ENCODE measurements at places on chromosomes 3 and 15. TPM values are rescaled to one million over a fixed set of nuclear protein-coding genes. Genes with fewer than 3 reads are reported as not detected.

CORO2B gene
- total RNA-seq, result 0.21 TPM

PAQR5 gene
- total RNA-seq, result 3.4 TPM

PDZRN3 gene
- 13.6 TPM for total RNA-seq

DNA sequence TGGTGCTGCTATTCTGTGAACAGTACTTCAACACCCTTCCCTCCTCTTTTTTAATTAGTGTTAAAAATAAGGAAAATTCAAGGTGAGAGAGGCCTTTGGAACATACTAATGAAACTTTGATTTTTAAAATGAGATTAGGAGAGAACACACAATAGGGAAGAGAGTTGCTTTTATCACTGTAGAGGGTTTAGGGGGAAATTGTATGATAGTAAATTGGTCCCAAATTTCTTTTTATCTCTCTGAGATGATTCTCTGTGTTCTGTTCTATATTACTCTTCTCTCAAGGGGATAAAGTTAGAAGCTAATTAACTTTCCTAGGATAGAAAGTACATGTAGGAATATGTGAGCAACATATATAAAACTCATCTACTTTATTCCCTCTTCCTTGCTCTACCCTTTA lies 40.8 kb downstream of the ZFAND6 start:
- no peak for DNase-seq

AP4E1 gene
- 15.9 TPM for total RNA-seq

GRCh38 chr15:59528961-59529402 lies 82.6 kb upstream of the GCNT3 start:
- DNase-seq, result peak; percentile 90

DNA sequence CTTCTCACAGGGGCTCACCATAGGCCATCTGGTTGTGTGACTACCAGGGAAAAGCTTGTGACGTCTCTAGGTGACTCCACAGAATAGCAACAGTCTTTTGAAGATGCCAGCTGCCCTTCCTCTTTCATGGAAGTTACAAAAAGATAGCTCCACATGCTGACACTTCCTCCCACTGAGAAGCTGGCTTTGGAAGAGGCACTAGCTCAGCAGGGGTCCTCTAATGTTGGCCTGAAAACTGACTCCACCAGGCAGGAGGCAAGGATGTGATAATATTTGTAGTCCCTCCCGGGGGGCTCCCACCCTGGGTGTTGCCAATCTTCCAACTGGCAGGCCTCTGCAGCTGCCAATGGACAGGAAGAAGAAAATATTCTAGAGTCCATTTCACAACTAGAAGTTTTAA lies 343.5 kb downstream of the NEK10 start:
- DNase-seq, result no peak

GRCh38 chr15:101381671-101382212 lies 86.7 kb upstream of the SNRPA1 start:
- no peak for DNase-seq

GRCh38 chr3:137360531-137361201 lies 402.9 kb downstream of the IL20RB start:
- no peak for DNase-seq

DNA sequence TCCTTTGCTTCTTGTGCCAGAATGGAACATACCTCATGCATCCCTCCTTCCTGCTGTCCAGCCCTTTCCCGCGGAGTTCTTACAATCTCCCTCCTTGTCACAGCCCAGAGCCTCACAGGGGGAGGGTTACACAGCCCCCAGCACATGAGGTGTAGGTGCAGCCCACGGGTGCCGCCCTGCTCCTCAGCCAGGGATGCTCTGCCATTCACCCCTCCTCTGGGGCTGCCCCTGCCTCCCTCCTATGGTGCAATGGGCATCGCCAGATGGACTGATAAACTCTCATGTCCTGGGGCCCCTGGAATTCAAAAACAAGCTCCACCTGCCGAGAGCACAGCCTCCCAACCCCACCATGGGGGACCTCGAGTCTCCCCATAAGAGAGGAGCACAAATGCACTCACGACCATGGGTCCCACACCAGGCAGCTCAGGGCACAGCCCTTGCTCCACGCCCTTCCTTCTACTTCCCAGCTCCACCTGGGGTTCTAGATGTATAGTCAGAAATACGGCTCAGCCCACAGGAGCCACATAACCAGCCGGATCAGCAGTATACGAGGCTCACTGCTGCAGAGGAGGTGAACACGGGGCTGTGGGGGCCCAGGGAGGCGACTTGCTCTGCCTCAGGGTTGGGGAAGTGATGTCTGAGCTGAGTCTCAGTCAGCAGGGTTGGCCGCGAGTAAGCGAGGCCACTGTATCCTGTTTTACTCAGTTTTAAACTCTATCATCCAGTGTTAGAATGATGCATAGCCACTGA lies 269.7 kb upstream of the LYSMD4 start:
- no peak for DNase-seq

- DNase-seq, result peak; percentile 58
Measured at GRCh38 chr15:57506422-57506821, 85.3 kb upstream of the MYZAP start.

ZCWPW2 gene
- 0.18 TPM for total RNA-seq

DNA sequence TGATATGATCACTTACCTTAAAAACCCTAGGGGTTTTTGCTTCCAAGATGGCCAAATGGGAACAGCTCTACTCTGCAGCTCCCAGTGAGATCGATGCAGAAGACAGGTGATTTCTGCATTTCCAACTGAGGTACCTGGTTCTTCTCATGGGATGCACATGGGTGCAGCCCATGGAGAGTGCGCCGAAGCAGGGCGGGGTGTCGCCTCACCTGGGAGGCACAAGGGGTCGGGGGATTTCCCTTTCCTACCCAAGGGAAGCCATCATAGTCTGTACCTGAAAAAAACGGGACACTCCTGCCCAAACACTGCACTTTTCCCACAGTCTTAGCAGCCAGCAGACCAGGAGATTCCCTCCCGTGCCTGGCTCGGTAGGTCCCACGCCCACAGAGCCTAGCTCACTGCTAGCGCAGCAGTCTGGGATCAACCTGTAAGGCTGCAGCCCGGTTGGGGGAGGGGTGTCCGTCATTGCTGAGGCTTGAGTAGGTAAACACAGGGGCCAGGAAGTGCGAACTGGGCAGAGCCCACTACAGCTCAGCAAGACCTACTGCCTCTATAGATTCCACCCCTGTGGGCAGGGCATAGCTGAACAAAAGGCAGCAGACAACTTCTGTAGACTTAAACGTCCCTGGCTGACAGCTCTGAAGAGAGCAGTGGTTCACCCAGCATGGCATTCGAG lies 78.6 kb downstream of the CTNNB1 start:
- DNase-seq, result no peak

All from Caco-2 (cell line).